Kidney glomerular epithelial cell (primary cell): ENCODE measurements at places on chromosomes 1 and 21.
A peak's percentile ranks its signal among the peaks of the same experiment; 100 is the strongest.

- no peak for DNase-seq
Measured at GRCh38 chr1:31523012-31523411, 53.3 kb upstream of the TINAGL1 start.

DNA sequence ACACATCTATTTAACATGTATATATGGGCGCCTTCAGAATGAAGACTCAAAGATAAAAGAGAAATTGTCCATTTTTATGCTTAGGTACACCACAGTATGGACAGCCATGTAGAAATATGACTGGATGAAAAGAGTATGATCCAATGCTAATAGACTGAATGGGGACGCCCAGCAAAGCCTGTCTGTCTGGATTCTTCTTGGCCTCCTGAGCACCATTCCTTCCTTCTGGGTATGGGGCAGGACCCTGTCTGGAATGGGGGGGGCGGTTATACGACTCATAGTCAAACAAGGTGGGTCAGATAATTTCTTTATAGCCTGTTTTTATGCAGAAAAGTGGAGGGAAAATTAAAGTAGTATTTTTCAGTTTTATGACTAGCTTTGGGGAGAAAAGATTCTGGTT, 81.2 kb upstream of the ABCD3 start:
- no peak for DNase-seq

DNA sequence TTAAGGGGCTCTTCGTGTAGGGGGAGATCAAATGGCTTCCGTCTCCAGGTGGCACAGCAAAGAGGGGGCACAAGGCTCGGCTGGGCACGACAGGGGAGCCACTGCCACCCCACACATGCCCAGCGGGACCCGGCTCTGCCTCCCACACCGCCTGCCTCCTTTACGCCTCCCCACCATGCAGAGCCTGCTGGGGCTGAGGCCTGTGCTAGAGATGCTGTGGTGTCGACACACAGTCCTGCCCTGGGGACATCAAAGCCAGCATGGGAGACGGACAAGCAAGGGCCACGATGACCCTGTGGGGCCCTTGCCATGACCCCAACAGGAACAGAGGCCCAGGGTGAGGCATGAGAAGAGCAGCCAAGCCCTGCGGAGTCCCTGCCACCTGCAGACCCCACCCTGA, 102.8 kb downstream of the NPHP4 start:
- DNase-seq: no peak

GRCh38 chr1:19067912-19068638, 111.6 kb upstream of the IFFO2 start:
- DNase-seq: no peak

GRCh38 chr21:39713905-39714304, 31.1 kb upstream of the IGSF5 start:
- DNase-seq: no peak

DNA sequence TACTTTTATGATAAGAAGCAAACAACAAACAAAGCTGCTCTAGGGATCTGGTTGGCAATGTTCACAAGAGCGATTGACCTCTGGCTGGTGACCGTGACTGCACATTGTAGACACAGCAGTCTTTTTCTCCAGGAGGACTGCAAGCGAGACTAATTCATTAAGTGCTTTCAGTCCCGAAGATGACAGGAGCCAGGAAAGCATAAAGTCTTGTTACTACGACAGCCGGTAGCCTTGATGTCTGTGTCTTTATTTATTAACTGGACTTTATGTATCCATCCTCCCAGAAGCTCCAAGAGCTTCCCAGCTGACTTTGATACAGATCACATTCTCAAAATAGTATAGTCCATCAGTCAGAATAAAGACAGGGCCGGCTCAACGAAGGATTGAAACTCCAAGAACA, 18.2 kb downstream of the FAM163A start:
- no peak for DNase-seq

GRCh38 chr1:5151511-5151910, 497.1 kb downstream of the AJAP1 start:
- DNase-seq: no peak

- no peak for DNase-seq
Measured at GRCh38 chr1:159970932-159971342, 16.9 kb upstream of the SLAMF9 start.

DNA sequence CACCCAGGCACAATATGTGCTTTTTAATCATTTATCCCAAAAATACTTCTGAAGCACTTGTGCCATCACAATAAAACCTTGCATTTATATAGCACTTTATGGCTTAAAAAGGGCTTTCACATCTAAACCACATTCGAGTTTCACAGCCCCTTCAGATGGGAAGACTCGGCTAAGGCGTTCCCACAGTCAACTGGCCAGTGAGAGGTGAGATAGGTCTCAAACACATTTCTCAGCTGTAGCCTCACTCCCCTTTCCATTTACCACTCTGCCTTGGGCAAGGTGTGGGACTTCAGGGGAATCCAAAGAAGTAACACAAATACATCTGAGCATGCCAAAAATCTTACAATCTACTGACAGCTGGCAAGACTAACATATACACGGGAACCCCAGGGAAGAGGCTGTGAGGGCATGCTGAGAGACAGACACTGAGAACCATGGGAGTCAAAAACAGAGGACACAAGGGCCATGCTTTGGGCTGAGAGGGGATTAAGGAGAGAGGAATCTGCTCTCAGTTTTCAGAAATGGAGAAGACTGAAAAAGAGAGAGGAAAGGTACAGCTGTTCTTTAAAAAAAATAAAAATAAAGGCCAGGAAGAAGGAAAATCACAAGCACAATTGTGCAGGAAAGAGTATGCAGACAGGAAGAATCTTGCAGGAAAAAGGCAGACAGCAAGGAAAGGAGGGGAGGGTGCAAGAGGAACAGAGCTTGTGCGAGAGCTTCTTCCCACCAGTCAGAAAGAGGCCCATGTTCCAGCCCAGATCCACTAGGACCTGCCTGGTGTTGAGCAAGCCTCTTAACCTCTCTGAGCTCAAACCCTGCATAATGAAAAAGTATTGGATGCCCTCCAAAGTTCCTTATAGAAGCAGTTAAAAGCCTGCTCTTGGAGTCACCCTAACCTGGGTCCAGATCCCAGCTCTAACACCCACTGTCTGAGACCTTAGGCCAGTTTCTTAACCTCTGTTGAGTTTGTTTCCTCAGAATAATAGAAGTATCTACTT, 73.5 kb downstream of the JAK1 start:
- no peak for DNase-seq

DNA sequence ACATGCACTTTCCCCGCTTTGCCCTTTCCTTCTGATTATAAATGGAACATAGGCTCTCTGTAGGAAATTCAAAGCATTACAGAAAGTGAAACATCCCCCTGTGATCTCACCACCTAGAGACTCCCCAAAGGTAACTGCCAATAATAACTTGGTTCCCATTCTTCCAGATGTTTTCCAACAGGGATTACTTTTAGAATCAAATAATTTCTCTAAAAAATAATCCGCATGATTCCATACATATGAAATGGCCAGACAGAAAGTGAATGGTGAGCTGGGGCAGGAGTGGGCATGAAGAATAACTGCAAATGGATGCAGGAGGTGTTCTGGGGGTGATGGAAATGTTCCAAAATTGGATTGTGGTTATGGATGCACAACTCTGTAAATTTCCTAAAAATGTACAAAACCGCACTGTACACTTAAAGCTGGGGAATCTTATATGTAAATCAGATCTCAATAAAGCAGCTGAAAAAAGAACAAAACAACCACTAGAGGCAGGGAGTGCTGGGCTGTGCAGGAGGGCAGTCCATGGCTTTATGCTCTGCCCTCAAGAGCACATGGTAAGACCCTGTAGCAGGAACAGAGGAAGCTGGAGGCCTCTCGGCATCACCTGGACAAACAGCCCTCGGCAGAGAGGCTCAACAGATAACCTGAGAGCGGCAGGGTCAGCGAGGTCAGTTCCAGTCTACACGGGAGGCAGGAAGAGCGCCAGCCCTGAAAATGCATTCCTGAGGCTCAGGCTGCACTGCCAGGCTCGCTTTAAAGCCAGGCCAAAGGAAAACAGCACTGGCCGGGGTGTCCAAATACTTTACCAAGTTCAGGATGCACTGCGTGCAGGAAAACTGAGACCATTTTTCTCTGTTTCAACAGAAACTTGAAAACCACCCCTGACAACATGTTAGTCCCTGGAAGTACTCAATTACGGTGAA, 39.7 kb downstream of the CAPZB start:
- peak; percentile 68 for DNase-seq

- DNase-seq: no peak
Measured at GRCh38 chr1:113692824-113693431, 66.4 kb downstream of the PHTF1 start.

DNA sequence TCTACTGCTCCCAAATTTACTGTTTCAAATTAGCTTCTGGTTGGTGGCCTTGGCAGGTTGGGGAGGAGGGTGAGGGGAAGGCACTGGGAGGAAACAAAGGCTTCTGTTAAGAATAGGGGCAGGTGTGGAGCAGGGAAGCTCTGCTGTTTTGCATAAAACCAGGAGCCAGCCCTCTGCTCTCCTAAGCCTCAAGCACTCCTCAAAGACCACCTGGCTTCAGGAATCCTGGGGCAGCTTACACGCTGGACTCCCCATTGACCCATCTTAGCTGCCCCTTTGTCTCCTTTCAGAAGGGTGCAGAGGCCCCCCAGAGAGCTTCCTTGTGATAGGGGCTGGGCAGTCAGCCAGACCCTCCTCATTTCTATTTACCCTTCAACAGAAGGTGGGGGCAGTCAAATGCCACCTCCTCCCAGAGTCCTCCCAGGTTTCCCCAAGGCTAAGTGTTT, 11.5 kb upstream of the DHRS3 start:
- no peak for DNase-seq

- no peak for DNase-seq
Measured at GRCh38 chr1:114435088-114435715, 75.8 kb downstream of the TRIM33 start.

- no peak for DNase-seq
Measured at GRCh38 chr1:61397935-61398334, 315.6 kb downstream of the NFIA start.

- no peak for DNase-seq
Measured at GRCh38 chr21:32140604-32141317, 138.1 kb downstream of the MIS18A start.

GRCh38 chr1:220748089-220748934, at the start of gene MTARC2:
MTARC2 (plus strand) TSS chr1:220748322; CDS start chr1:220748532, 210 bp downstream.
- DNase-seq: peak; percentile 74

- no peak for DNase-seq
Measured at GRCh38 chr1:8520483-8520966, 202.6 kb downstream of the SLC45A1 start.

DNA sequence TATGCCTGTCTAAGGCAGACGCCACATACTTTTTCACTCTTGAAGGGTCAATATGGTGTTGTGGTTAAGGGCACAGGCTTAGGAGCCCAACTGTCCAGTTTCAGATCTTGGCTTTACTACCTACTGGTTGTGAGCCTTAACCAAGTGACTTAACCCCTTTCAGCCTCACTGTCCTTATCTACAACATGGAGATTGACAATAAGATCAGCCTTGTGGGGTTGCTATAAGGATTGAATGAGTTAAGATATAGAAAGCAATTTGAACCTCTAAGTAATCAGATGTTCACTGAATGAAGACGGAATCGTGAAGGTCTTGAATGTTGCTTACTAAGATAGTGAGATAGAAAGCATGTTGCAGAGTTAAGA, 121.3 kb upstream of the JUN start:
- DNase-seq: no peak

DNA sequence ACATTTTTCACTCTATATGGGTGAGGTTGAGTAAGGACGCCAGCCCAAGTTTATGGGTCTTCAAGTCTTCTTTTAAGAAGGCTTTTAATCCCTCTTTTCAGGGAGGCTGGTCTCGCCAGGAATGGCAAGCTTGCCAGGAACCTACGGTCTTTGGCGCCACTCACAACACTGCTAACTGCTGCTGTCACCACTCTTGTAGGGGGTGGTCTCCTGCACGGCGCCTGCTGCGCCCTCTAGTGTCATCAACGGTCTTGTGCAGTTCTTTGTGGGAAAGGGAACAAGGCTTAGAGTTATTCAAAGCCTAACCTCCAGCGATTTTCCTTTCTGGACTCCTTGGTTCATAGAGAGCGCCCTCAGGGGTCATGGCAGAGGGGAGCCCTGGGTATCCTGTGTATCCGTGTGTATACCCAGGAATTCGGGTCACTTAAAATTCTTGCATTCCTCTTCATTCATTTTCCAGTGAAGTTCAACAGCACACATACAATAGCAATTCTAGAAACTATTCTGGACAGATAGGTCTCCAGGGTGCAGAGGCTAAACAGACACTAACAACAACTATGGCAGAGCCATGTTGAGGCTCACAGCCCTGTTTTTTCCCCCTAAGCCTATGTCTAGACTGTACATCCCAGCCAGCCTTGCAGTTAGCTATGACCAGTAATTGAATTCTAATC, 392.8 kb upstream of the CAMK1G start:
- DNase-seq: peak; percentile 37

- no peak for DNase-seq
Measured at GRCh38 chr1:164660775-164661174, 101.8 kb downstream of the PBX1 start.

GRCh38 chr1:21139601-21140000, 37.1 kb downstream of the EIF4G3 start:
- no peak for DNase-seq

GRCh38 chr1:116153692-116154031, 42.5 kb downstream of the MAB21L3 start:
- DNase-seq: no peak

DNA sequence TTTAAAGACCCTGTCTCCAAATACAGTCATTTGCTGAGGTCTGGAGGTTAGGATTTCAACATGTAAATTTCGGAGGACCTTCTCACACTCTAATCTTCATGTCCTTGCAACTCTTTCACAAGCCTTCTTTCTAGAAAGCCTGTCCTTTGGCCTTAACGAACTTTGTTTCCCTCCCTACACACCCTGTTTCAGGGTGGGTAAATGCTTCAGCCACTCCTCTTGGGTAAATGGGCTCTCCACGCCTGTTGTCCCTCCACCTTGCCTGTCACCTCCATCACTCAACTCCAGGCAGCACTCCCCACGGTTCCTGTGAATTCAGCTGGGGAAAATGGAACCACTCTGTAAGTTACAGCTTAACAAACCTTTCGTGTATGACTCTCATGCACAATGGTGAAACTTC, 84.0 kb upstream of the COG2 start:
- no peak for DNase-seq

- DNase-seq: no peak
Measured at GRCh38 chr1:91797164-91797563, 88.8 kb downstream of the TGFBR3 start.

GRCh38 chr1:205879974-205880373, 30.0 kb upstream of the PM20D1 start:
- DNase-seq: no peak

DNA sequence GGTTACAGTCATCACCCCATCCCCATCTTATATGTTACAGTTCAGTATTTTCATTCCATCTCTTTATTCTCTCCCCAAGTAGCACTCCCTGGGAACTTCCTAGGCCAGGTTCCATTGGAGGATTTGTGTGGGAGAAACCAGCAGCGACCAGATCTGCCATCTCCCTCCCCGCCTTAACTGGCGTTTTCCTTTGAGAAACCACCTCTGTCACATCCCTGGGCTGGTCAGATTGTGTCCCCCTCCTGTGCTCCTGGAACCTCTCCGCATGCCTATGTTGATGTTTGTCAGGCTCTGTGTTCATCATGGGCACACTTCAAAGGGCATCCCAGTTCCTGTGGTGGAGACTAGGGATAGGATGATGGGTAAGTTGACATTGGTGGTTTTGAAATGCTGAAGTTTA, 126.4 kb downstream of the KIAA0319L start:
- no peak for DNase-seq
